ENCODE measurements at places on chromosomes 2 and 18.
A peak's percentile ranks its signal among the peaks of the same experiment; 100 is the strongest.

DNA sequence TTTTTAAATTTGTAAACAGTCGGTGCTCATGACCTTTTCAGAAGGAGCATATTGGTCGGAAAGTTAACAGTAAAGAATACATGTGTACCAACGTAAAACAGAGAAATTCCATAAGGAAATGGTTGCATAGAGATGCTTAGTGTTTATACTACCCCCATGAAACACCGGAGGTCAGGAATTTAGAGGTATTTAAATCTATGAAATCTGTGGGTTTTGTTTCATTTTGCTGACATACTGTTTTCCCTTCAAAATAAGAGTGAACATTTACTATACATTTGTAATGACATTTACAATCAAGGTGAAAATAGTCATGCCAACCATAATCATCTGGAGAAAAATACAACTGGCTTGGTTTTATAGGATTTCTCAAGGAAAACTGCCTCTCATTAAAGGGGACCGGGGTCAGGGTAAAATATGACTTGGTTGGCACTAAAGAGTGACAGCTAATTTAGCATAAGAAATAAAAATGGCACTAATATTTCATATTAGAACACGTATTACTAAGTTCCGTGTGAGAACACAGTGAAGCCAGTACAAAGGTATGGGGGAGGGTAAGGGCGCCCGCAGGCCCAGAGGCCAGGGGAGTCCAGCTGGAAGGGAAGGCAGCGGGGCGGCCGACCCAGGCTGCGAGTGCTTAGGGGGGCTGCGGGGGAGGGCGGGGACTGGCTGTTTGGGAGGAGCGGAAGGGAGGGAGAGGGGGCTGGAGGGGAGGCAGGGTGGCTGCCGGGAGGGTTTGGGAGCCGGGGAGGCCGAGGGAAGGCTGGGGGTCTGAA is 1.1 kb upstream of the RNU4ATAC start:
- no peak for DNase-seq

DNA sequence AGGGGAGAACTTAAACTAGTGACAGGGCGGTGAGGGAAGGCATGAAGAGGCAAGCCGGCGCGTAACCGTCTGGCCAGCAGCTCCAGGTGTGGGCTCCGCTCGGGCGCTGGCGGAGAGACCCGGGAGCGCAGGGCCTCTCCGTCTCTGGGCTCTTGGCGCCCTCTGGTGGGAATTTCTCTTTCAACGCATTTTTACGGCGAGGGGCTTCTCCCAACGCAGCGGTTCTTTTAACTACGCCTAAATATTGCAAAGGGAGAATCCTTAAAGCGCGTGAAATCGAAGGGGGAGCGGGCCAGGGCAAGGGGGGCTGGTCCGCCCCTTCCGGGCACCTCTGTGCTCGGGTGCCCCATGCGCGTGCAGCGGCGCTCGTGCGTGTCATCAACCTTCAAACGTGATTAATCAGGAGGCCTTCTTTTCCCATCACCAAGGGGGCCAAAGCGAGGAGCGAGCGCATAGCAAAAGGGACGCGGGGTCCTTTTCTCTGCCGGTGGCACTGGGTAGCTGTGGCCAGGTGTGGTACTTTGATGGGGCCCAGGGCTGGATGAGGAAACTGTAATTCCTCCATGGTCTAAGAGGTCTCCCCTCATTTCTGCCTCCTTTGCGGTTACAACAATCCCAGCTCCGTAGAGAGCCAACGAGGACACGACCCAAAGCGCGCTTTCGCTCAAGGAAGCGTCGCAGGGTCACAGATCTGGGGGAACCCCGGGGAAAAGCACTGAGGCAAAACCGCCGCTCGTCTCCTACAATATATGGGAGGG is 762 bp upstream of the GAD1 start:
- DNase-seq, result peak; percentile 41

DNA sequence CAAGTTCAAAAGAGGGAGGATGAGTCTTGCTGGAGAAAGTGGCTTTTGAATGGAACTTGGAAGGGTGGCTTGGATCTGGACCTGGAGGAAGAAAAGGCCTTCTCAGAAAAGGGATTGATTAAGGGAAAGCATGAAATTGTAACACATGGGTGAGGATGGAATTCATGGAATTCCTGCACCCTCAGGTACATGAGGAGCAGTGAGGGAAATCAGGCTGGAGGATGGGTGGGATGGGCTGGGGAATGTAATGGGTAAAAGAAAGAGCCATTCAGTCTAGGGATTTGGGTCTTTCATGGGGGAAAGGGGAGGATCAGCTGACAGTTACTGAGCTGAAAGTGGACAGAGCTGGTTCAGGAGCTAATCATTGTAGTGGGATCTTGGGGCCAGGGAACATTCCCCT is 51.2 kb upstream of the HAAO start:
- DNase-seq, result no peak

DNA sequence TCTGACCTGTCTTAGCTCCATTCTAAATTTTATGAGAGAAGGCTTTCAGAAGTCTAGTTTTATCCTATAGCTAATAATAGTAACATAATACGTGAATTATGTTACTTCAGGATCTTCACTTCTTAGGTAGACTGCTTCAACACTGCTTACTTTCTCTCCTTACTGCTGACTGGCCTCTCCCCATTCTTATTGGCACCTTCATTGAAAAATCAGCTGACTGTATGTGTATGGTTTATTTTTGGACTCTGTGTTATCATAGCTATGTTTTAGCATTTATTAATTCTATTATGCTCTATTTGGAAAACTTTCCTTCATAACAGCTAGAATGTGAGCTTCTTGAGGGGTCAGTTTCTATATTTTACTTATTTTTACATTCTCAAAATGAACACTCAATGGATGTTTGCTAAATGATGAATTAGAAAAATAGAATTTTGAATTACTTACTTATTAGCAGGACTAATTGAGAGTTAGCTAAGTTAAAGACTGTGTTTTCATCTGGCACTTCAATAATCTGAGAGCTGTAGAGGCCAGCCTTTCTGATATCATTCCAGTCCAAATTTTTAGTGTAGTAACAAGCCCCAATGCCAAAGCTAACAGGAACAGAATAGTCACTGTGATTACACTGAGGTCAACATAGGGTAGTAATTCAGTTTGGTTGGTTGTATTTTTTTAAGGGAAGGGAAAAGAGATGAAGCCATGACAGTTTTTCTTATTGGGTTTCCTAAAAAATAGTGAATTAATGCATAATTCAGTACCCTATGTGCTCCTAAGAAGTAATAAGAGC is 92.3 kb downstream of the TTC27 start:
- DNase-seq, result no peak

DNA sequence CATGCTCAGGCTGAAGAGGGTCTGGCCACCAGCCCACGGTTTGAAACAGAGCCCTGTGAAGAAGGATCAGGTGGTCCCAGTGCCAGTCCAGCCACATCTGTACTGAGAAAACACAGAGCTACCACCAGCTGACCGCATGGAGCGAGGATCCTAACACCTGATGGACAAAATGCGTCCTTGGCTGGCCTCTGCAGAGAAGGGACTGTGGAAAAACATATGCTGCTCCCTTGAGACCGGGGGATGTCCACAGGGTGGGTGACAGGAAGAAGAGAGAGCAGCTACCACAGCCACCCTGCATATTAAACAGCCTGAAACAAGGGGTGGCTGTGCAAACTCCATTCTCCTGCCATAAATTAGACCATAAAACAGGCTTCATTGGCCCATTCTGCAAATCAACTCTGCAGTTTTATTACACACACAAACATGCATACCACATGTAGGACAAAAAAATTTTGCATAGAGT is 137.2 kb downstream of the BCL2 start:
- DNase-seq, result no peak

DNA sequence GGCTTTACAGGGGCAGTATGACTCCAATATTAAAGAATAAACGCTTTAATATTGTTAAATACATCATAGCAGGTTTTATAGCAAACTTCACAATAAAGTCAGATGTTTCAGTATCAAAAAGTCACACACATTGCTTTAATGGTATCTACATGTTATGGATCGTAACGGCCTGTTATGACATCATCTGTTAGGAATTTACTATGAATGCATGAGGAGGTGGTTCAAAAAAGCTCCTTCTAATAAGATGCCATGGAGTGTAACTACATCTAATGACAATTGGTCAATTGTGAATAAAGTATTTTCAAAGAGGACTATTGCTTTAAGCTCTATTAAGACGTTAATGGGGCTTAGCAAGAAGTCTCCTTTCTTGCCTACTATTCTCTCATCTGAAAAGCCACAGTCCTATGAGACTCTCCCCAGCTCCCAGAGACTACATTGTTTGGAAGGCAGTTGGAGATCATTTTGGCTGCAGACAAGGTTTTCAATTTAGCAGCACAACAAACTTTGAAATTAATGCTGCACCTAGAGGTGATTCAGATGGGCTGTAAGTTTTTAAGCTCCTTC is 300.7 kb upstream of the MEIS1 start:
- DNase-seq, result no peak

GRCh38 chr2:59025157-59025757 is 784.1 kb upstream of the FANCL start:
- DNase-seq, result no peak

DNA sequence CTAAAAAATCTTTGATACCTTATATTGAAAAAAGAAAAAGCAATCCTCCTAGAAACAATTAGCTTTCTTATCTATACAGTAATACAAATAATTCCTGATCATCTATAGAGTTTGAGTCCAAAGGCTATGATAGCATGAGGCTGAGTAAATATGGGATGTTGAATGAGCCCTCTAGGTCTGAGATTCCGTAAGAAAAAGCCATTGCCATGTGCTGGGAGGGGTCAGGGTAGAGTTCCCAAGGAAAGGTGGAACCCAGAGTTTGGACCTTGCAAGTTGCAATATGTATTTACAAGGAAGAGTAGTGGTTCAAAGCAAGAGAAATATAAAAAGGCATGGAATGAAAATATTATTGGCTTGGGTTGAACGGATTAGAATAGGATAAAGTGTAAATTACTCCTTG is 178.1 kb downstream of the DCC start:
- no peak for DNase-seq

GRCh38 chr18:27894746-27895145 is 282.2 kb downstream of the CDH2 start:
- no peak for DNase-seq

- DNase-seq, result no peak
These were observed 12.7 kb upstream of the FHOD3 start for GRCh38 chr18:36284671-36285295.

DNA sequence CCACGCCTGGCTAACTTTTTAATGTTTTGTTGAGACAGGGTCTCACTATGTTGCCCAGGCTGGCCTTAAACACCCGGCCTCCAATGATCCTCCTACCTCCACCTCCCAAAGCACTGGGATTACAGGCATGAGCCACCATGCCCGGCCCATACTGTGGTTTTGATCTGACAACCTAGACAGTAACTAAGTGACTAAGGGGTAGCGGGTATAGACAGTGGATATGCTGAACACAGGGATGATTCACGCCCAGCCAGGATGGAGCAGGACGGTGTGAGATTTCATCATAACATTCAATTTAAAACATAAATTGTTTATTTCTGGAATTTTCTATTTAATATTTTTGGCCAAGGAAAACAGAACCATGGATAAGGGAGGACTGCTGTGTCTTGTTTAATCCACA is 36.0 kb upstream of the YPEL5 start:
- no peak for DNase-seq

- no peak for DNase-seq
These were observed 31.9 kb downstream of the UXS1 start for GRCh38 chr2:106161938-106162820.

- DNase-seq, result peak; percentile 47
These were observed 36.2 kb downstream of the CHST10 start for GRCh38 chr2:100381240-100381639.

GRCh38 chr2:233456111-233456510 is 101.8 kb downstream of the DGKD start:
- DNase-seq, result no peak

Measured in activated T-helper 1 cell treated with anti-CD3 and anti-CD28 coated beads, Interleukin-2, amount 50 U/mL, for 16 hours (primary cell).